Activated naive CD4-positive, alpha-beta T cell treated with anti-CD3 and anti-CD28 coated beads, Interleukin-2, amount 50 U/mL, for 16 hours (primary cell): ENCODE measurements at places on chromosomes 6 and 20.

DNA sequence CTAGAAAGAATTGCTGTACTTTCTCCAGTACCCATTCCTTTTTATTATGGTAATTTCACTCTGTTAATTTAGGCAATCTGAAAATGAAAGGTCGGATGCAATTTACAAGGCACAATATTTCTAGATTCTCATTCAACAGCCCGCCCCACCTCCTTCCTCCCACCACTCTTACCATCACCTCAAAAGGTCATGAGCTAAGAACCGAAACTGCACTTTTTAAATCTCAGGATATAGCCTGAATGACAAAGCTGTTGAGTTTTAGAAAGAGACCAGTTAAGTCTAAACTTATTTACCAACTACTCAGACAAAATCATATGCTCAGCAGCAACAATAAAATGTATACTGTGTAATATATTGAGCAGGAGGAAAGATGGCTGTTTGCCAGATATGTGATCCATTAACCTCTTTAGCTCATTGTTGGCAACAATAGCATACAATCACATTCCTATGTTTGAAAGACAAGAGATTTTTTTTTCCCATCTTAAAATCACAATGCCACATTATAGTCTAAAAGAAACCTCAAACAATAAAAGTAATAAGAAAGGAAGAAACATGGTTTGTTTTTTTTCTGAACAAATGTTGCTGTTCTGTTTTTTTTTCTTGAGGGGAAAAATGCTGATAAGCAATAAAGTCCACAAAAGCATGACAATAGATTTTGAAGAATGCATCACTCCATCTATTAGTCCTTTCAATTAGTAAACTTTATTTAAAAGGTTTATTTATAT is 1.6 kb upstream of the HS3ST5 start:
- no peak for DNase-seq

DNA sequence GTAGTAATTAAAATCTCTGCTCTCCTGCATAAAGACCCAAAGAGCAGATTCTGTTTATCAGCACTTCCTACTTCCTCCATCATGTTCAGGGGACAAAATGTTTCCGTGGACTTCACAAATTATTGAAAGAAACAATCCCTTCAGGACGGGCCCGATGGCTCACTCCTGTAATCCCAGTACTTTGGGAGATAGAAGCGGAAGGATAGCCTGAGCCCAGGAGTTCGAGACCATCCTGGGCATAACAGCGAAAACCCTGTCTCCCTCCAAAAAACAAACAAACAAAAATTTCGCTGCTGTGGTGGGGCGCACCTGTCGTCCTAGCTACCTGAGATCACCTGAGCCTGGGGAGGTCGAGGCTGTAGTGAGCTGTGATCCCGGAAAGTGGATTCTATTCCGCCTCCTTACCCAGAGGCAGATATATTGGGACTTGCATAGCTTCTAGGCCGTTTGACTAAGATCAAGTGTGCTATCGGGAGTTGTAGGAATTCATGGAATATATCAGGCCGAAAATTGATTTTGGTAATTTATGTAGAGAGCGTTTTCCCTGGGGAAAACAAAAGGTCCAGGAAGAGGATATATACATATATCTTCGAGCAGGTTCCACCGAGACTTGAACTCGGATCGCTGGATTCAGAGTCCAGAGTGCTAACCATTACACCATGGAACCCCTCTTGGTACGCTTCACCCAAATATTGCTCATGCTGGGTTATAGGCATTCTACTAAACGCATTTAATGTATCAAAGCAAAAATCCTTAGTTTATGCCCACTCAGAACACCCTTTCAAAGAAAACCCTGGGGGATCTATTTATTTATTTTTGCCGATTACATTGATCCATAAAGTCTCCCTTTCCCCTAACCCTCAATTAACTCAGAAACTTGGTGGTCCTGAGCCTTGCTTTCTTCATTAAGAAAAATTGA is 74.5 kb upstream of the ZNF184 start:
- no peak for DNase-seq

DNA sequence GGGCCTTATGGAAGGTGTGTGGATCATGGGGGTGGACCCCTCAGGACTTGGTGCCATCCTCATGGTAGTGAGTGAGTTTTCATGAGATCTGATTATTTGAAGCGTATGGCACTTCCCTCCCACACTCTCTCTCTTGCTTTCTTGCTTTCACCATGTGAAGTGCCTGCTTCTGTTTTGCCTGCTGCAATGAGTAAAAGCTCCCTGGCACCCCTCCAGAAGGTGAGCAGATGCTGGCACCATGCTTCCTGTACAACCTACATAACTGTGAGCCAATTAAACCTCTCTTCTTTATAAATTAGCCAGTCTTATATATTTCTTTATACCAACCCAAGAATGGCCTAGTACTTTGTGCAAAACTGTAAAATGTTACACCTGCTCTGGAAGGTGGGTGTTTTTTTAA is 396.8 kb upstream of the HS3ST5 start:
- no peak for DNase-seq

- no peak for DNase-seq
Observed at GRCh38 chr6:131628726-131629125, 684 bp upstream of the MED23 start.

- DNase-seq = no peak
Observed at GRCh38 chr6:31896493-31896855, 1.0 kb downstream of the EHMT2 start.
